ENCODE measurements at places on chromosomes 2 and 18.

- DNase-seq = no peak
Measured at GRCh38 chr18:3799515-3799914, 349.5 kb downstream of the TGIF1 start.

DNA sequence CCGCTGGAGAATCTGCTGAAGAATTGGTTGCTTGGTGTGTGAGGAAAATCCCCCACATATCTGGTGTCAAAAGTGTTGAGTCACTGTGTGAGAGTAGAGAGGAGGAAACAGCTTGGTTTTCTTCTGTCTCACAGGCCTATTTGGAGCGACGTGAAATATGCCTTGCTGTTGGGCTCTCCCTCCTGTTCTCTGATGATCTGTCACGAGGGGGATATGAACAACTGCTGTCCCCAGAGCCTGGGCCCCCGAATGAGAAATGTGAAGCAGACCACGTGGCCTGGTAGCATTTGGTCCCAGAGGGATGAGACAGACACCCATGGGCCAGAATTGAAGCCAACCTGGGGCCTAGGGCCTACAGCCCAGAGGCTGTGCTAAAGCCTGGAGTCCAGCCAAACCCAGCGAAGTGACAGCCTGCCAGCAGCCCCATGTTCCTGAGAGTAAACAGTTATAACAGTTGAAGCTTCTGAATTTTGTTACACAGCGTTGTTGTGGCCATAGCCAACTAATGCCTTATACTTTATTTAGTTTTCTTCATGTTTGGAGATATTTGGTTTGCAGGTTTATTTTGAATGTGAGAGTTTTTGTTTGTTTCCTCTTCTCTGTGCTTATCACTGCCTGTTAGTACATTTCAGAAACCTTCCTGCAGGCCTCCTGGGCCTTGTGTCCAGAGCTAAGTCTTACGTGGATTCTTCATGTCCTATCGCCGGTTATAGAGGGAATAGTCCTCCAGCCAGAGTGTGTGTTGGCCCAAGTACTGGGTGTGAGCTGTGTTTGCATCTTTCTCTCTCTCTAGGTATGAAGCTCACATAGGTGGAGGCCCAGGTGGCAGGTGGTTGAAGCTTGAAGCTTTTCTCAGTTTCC lies 18.7 kb upstream of the COLEC12 start:
- no peak for DNase-seq

- no peak for DNase-seq
Measured at GRCh38 chr2:143321994-143322393, 192.8 kb downstream of the ARHGAP15 start.

GRCh38 chr2:172102391-172103359 lies at the start of gene DLX2:
Gene DLX2, minus strand, starts transcription at chr2:172102900. Its CDS starts 362 bp downstream, at chr2:172102538.
- no peak for DNase-seq

DNA sequence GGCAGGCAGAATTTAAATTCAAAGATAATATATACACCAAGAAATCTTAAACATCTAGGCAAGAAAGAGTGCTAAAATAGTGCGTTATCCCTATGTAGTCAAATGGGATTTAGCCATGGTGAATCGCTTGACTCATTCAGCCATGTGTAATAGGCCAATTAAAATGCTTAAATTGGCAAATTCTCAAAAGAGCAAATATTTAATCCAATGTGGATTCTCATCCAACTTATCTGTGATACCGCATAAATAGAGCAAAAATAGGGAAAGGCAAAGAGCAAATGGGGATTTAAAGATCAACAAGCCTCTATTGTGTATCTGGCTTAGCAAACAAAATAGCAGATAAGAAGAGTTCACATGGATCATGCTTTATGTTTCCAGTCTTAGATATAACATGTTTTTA lies 123.2 kb upstream of the RPRM start:
- DNase-seq = no peak

GRCh38 chr2:23387845-23388244 lies 2.9 kb downstream of the KLHL29 start:
- no peak for DNase-seq

GRCh38 chr2:165017966-165018596 lies 62.8 kb upstream of the SLC38A11 start:
- no peak for DNase-seq

DNA sequence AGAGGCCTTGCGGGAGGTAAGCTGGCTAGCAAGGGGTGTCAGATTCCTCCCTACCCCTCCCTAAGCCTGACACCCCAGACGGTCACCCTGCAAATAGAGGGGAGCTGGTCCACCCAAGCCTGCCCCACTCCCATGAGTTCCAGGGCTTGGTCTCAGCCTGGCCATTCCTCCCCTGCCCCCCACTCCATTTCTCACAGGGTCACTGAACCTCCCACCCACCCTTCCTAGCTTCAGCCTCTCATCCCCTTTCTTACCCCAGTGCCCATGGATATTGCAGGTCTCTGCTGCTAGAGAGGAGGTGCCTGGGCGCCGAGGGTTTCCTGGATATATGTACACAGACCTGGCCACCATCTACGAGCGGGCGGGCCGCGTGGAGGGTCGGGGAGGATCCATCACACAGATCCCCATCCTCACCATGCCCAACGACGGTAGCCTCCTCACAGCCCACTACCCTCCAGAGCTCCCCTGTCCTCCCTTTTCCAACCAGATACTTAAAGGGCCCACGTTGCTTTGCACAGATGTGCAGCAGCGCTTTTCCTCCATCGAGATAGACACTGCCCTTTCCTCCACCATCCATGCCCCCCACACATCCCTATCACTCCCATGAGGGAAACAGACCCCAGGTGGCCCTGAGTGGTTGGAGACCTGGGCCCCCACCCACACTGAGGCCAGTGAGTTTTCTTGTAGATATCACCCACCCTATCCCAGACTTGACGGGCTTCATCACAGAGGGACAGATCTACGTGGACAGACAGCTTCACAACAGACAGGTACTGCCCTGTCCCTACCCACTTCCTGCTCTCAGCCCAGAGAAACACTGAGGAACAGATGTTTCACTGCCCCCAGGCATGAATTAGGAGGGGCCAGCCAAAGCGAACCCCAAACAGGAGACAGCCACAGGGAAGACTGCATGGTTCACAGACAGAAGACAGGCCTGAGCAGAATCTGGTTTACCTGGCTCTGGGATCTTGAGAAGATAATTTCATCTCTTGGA lies 15.2 kb upstream of the ANKRD53 start:
- no peak for DNase-seq

GRCh38 chr2:117833911-117834310 lies 19.4 kb downstream of the DDX18 start:
- no peak for DNase-seq

GRCh38 chr18:9380101-9380500 lies 45.5 kb downstream of the TWSG1 start:
- DNase-seq = no peak

DNA sequence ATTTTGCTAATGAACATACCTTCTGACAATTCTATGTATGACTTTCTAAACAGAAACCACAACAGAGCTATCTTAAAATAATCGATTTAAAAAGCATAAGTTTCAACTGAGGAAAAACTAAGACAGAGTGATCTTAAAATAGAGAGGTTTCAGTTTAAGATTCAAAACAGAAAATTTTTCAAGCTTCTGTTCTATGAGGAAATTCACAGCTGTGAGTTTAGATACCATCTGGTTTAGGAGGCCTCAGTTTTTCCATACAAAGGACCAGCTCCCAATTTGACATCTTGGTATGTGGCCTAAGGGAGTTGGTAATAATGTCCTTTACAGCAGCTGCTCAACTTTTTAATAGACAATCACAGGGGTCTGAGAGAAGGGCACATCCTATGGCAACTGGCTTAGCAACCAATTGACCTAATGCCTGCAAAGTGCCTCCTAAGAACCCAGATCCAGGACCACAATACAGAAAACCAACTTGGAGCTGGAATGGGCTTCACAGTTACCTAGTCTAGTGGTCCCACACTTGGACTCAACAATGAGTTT lies 39.7 kb downstream of the MDH1 start:
- DNase-seq = no peak

DNA sequence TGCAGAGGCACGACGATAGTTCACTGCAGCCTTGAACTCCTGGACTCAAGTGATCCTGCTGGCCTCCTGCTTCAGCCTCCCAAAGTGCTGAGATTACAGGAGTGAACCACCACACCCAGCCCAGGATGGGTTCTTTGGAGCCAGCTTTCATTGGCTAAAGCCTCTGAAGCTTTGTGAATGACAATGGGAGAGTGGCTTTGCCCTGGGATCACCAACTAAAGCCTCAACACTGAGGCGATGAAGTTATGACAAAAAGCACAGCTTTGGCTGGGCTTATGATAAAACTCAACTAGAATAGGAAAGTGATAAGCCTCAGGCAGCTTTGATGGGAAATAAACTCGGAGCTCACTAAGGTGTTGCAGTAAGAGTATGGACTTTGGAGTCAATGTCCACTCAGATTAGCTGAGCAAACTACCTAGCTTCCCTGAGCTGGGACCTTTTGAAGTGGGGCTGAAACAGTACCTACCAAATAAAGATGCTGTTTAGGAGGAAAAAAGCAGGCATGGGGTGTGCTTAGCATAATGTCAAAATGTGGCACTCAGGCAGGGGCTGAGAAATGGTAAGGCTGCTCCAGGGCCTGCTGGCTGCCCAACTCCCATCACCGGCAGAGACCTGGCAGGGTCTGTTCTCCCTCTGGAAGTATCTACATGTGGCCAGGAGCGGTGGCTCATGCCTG lies 4.3 kb downstream of the TMEM127 start:
- no peak for DNase-seq

GRCh38 chr2:233009661-233010060 lies 3.4 kb downstream of the NGEF start:
- no peak for DNase-seq

DNA sequence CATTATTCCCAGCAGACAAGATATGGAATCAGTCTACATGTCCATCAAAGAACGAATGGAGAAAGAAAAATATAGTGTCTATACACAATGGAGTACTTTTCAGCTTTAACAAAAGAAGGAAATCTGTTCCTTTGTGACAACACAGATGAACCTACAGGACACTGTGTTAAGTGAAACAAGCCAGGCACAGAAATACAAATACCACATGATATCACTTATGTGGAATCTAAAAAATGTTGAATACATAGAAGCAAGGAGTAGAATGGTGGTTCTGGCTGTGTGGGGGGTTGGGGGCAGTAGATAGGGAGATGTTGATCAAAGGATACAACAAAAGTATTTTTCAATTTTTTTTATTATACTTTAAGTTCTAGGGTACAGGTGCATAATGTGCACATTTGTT lies 347.7 kb upstream of the MAP2 start:
- DNase-seq = no peak

- DNase-seq = peak; percentile 61
Measured at GRCh38 chr2:37982147-37982582, 57.1 kb downstream of the RMDN2 start.

- DNase-seq = no peak
Measured at GRCh38 chr18:76351961-76352581, 143.0 kb downstream of the ZNF516 start.

Measured in stimulated activated naive B cell treated with anti-CD40 and anti-IgM and Interleukin-4, amounts not matched to agents 10 μg/mL and 1 μg/mL and 100 μg/mL, for 72 hours (primary cell).